ENCODE measurements at places on chromosomes 6 and 20.

DNA sequence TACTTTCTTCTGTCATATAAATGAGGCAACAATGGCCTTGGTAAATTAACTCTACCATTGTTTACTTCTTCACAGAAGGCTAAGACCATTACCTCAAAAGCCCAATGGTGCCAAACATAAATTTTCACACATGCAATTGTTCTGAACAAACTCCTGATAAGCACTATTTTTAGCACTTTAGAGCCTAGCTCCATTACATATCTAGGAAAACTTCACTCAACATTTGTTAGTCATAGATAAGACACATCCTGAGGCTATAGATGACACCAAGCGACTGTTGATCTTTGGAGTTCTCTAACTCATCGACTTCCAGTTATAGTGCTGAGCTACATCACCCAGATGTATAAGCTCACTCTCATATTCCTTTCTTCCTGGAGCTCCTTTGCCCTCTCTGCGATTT lies 245.9 kb downstream of the EYS start:
- DNase-seq, result no peak

GRCh38 chr6:105489216-105489530 lies 86.3 kb upstream of the PREP start:
- no peak for DNase-seq

DNA sequence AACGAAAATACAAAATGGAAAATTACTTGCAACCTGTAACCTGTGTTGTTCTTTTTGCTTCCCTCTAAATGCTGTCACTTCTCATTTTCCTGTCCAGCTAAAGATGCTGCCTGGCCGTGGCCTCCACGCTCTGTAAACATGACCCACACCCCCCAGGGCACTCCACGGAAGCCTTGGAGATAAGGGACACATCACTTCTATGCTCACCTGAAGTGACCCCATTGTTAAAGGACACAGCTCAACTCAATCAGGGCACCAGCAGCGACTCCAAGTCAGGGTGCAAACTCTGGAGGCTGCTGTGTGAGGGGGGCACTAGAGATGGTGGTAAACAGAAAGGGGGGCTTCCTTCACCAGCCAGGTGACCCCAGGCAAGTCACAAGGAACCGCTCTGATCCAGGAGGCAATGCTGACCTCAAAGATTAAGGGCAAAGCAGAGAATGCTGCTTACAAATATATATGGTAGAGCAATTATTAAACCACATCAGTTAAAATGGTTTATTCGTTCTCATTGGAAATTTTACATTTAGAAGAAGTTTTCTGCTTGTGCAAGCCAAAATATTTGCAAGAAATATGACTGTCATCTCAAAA lies 13.2 kb downstream of the DIDO1 start:
- DNase-seq, result no peak

DNA sequence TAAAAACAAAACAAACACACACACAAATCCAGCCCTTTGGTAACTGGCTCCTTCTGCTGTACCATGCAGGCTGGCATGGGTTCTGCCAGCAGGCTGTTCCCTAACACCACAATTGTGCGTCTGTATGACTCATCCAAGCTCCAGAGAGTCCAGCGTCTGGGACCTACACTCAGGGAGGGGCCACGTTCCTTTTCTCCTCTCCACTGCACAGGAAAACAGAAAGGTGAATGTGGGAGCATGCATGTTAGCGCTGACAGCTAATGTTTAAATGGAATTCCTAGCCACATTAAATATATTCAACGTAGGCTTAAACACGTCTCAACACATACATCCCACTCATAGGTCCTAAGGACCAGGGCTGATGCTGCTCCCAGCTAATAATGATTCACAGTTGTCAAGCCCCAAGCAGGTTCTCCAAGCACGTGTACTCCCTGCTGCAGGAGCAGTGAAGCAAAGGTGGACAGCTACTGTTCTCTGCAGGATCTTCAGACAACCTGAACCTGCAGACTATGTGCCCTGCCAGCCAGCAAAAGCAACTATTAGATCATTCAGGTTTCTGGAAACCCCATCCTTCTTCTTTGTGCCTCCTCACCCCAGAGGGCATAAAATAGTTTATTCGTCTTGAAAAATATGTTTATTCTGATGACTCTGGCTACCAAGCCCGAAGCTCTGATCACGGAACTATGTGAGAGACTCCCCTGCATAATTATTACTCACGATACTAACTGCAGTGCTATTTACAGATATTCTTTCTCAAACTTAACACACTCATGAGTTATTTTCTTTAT lies 20.9 kb downstream of the MAP1LC3A start:
- no peak for DNase-seq

DNA sequence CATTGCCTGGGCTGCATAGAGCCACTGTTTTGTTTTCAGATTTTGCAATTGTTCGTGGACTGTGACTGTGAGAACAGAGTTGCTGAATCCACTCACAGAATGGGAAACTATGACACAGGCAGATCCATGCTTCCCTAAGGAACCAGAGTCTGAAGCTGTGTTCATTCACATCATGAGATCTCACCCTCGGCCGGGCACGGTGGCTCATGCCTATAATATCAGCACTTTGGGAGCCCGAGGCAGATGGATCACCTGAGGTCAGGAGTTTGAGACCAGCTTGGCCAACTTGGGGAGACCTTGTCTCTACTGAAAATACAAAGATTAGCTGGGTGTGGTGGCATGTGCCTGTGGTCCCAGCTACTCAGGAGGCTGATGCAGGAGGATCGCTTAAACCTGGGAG lies 139.2 kb upstream of the SALL4 start:
- no peak for DNase-seq

DNA sequence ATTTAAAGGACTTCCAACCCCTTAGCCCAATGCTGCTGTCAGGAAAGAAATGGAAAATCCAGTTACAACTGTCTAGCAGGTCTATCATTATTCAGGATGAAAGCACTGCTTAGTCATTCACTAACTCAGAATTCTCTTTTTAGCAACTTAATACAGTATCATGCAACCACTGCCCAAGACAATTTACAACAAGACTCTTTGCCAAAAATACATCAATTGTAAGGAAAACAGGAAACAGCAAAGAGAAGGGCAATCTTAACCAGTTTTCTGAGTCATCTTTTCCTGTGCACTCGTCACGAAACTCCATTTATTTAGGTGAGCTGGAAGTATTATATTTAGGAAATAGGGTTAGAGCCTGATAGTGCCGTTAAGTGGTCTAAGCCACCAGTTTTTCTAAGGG lies 1197.7 kb upstream of the CITED2 start:
- DNase-seq, result no peak

GRCh38 chr20:15061955-15062354 lies 724.5 kb upstream of the FLRT3 start:
- DNase-seq, result no peak

- DNase-seq, result no peak
Measured at GRCh38 chr20:23039885-23040508, 4.9 kb downstream of the SSTR4 start.

GRCh38 chr6:45737331-45738056 lies 278.2 kb downstream of the CLIC5 start:
- no peak for DNase-seq

DNA sequence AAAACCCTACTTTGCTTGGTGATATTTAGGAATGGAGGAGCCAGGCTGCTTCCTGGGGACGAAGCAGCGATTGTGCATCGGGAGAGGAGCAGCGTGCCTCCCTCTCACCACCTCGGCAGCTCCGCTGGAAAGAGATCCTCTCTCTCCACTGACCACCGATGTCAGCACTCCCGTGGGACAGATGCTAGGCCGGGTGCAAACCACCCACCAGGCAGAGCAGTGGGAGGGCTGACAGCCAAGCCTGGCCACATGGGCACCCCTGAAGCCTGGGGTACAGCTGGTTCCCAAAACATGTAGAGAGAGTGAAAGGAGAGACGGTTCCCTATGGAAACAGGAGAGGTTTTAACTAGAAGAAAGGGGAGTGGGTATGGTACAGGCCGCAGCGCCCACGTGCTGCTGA lies 220.0 kb downstream of the ANKRD60 start:
- no peak for DNase-seq

- DNase-seq, result no peak
Measured at GRCh38 chr6:34531580-34532201, 24.4 kb downstream of the SPDEF start.

GRCh38 chr6:138092686-138093085 lies 14.5 kb downstream of the PERP start:
- DNase-seq, result no peak

GRCh38 chr20:33412484-33412838 lies 11.1 kb upstream of the CDK5RAP1 start:
- DNase-seq, result no peak

GRCh38 chr6:41527721-41528408 lies 18.3 kb upstream of the FOXP4 start:
- no peak for DNase-seq

GRCh38 chr20:328027-328974 lies 2.9 kb downstream of the SOX12 start:
- no peak for DNase-seq

- DNase-seq, result no peak
Measured at GRCh38 chr20:39534846-39535245, 572.7 kb downstream of the DHX35 start.

DNA sequence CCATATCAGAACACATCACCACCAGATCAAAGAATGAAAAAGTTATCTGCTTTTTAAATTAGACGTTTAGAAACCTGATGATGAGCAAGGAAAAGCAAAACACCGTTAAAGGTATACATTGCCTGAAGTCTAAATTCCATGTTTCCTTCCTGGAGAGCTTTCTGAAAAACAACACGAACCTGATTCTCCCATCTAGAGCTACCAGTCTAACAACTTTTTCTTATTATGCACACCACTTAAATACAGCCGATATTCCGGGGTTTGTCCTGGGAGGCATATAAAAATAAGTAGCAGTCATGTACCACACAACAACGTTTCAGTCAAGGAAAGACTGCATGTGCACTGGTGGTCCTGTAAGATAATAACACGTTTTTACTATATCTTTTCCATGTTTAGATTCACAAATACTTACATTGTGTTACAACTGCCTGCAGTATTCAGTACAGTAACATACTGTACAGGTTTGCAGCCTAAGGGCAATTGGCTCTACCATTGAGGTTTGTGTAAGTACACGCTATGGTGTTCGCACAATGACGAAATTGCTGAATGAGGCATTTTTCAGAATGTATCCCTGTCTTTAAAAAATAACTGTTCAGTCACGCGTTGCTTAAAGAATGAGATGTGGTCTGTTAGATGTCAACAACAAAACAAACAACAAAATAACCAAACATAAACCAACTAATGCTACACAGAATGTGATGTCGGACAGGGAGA lies 19.1 kb upstream of the LYRM2 start:
- DNase-seq, result no peak

DNA sequence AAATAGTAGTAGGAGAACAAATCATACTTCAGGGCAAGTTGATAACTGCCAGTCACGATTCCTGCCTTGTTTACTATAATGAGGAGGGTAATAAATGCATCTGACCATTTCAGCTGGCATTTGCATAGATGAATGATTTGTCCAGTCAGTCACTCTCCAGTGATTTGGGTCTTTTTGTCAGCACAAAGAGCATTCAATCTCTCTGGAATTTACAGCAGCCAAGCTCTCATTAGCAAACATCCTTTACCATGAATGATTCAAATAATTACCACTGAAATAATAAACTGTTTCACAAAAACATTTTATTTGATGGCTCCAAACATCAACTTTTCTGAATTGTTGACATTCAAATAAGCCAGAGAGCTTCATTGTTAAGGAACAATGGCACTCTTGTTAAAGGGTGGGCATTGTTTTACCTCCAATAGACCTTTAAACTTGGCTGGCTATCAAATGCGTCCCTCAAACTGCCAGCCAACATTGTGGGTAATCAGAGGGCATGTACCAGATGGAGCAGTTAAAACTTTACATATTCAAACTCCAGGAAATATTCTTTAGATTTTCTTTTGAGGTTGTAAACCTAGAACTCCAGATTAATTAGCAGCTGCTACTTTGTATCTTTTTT lies 30.0 kb upstream of the FBXL4 start:
- no peak for DNase-seq

- DNase-seq, result no peak
Measured at GRCh38 chr20:24935766-24936525, 13.1 kb upstream of the CST7 start.

GRCh38 chr6:129628101-129628815 lies 81.7 kb downstream of the ARHGAP18 start:
- DNase-seq, result no peak

GRCh38 chr6:84517741-84518530 lies 246.5 kb downstream of the TBX18 start:
- DNase-seq, result no peak

DNA sequence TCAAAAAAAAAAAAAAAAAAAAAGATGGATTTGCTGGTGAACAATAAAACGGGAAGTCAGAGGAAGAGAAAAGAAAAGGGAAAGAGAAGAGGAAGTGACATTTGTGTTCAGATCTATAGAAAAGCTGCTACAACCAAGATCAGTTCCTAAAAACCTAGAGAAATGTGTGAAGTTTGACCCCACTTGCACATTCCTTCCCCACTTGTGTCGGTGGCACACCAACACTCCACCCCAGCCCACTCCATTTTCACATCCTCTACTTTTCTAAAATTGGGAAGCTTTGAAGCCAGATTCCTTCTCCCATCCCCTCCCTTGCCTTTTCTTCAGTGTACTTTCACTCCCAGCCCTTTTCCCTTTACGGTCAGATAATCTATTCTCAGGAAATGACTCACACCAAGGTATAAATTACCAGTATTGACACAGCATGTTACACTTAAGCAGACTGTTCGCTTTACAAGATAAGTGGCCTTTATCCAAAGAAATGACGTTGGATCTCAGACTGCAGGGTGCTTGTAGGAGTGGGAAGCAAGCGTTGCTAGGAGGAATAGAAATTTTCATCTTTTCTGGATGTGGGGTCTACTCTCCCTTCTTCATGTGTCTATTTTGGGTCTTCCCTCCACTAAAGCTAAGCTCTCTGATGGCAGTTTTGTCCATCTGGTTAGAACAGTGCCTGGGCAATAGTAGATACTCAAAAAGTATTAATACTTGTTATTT lies 92.5 kb upstream of the ADGRF1 start:
- DNase-seq, result no peak

DNA sequence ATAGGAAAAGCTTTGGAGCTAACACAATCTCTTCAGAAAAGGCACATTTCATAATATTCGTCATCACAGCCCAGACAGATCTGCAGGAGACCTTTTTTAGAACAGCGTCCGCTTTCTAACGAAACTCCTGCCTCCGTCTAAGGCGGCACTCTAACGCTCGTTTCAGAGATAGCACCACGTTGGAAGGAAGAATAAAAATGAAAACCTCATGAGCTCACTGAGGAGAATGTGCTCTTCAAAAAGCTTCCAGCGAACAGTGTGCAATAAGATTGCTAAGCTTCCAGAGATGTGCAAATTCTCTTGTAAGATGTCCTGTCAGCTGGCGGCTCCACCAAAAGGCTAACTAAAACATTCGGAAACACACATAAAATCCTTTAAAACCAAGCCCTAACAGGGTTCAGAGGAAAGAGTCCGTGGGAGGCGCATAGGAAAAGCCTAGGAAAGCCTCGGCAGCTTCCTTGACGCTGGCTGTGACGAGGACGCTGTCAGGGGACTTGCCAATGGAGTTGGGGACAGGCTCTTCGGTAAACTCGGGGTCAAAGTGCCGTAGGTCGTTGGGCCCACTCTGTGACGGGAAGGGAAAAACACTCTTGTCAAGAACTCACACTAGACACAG lies 117.6 kb upstream of the SLC2A12 start:
- no peak for DNase-seq
